ENCODE measurements at places on chromosomes 7 and 10. TPM values are rescaled to one million over a fixed set of nuclear protein-coding genes. Genes with fewer than 3 reads are reported as not detected.

DNA sequence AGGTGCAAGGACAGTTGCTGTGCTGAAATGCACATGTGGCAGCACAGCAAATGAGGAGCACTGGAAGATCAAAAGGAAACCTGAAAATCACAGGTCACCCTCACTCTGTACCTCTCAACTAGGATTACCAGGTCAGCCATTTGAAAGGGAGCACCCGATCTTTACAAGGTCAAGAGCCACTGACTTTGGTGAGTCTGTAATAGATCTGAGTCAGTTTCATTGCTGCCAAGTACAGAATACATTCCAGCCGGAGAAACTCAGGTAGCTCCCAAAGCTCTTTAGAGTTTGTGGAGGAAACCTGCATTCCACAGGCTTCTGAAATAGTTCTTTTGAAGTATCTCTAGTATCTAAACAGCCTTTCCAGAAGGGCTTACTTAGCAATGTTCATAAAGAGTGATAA lies 217.5 kb downstream of the SNX13 start:
- DNase-seq, result no peak

GRCh38 chr10:79166312-79166721 lies 97.6 kb downstream of the ZMIZ1 start:
- DNase-seq, result no peak

NODAL gene
- polyA plus RNA-seq, result not detected

CUZD1 gene
- polyA plus RNA-seq, result 0.56 TPM

SFTPA1 gene
- polyA plus RNA-seq, result not detected

- no peak for DNase-seq
Observed at GRCh38 chr7:20440472-20441105, 109.9 kb downstream of the ITGB8 start.

DNA sequence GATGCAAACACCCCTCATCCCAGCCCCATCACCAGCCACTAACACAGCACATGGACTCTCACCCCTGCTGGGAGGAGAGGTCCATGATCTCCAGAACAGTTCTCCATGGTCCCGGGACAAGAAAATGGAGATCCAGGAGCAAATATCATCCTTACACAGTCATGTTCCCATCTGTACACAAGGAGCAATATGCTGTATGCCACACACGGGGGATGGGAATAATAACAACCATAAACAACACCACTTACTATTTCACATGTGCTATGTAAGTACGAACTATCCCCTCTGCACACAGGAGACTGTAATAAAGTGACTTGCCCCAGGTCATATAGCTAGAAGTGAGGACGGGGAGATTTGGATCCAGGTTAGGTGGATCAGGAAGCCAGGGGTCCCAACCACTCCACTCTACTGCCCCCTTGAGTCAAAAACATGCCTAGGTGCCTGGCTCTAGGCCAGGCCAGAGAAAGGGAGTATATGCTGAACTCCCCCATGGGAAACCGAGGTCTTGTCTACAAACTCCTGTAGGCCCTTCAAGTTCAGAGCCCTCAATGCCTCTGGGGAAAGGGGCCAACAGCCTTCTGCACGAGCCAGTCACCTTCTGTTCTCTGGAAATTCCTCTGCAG lies 34.1 kb downstream of the LRRC20 start:
- DNase-seq, result no peak

FHIP2A gene
- 13.7 TPM for polyA plus RNA-seq

- DNase-seq, result no peak
Observed at GRCh38 chr10:125631806-125632205, 51.2 kb downstream of the TEX36 start.

KCNMA1 gene
- polyA plus RNA-seq, result 107 TPM

GRCh38 chr7:69772718-69773436 lies 174.6 kb downstream of the AUTS2 start:
- no peak for DNase-seq

GRCh38 chr10:99389729-99390480 lies 40.5 kb downstream of the GOT1 start:
- no peak for DNase-seq

ZNF736 gene
- polyA plus RNA-seq, result 3.5 TPM

- DNase-seq, result no peak
Observed at GRCh38 chr10:62631241-62631640, 173.3 kb upstream of the ADO start.

- DNase-seq, result no peak
Observed at GRCh38 chr7:142670511-142670910, 78.8 kb upstream of the PRSS1 start.

GLI3 gene
- 8.1 TPM for polyA plus RNA-seq

HOXA3 gene
- polyA plus RNA-seq, result 11.4 TPM

RNLS gene
- 6.1 TPM for polyA plus RNA-seq

DNA sequence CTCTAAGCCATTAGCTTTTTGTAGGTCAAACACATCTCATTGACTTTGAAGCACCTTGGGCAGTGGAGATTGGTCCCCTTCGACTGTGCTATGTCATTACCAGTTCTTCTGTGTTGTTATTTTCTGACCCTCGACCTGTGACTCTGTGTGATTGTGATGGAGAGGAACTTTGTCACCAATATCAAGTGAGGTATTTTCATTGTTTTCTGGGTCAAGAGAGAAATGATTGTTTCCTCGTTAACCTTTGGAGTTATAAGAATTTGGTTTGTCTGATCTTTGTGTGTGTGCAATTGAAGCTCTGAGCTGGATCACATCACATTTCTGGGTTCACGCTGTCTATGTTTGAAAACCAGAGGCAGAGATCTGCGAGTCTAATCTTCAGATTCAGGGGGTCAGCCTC lies 432.2 kb upstream of the KLF6 start:
- no peak for DNase-seq

DNA sequence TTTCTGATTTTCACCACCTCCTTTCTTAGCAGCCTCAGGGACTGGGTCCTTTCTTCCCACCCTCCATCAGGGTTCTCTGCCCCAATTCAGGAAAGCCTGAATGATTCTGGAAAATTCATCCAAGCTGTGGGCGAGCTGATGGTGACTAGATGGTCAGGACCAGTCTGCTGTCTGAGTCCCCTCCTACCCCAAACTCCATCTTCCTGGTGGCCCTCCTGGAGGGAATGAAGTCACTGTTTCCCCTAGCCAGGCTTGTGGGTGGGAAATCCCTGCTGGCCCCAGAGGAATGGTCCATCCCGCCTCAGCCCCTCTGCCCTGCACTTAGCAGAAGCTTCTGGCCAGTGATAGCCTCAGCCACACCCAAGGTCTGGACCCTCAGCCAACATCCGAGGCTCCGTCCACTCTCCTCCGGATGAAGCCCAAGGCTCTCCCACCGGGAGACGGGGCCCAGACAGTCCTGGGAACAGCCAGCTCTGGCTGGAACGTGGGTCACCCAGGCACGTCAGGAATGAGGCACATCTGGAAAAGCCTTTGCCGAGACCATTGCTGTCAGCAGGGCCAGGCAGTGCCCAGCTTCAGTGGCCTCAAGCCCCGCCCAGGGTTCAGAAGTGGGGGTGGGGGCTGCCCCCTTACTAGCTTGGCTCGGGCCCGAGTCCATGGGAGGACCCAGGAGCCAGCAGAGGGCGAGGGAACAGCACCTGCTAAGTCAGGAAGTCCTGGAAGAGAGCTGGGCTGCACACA lies 4.0 kb upstream of the AQP1 start:
- no peak for DNase-seq

DNA sequence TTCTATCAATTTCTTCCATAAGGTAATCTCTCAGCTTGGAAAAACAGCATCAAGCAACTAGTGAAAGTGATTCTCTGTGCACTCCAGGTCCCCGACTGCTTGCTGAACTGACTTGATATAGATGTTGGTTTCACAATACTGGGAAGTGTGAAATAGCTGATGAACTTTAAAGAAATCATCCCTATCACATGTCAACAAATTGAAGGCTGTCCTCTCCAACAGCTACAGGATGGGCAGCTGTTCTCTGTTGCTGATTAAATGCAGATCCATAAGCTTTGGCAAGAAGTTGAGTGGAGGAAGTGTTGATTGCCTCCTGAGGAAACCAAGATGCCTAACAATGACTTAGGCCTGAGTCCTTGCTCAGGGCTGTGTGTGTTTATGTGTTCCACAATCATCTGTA lies 130.4 kb upstream of the GDF10 start:
- DNase-seq, result no peak

GRCh38 chr10:76150139-76150875 lies 718.9 kb downstream of the LRMDA start:
- peak; percentile 79 for DNase-seq

DNA sequence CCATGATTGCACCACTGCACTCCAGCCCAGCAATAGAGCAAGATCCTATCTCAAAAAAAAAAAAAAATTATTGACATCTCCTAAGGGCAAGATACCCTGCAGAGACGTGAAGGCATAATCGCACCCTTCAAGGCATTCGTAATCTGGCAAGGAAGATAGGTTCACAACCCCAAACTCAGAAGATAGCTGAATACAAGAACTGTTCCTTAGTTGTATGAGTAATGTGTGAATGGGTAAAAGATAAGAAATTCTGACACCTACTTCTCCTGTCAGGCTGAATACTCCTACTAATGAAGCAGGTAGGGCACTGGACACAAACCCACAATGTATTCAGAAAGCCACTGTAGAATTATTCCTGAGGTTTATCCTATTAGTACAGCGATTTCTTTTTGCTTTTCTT lies 882.4 kb upstream of the AUTS2 start:
- no peak for DNase-seq

- no peak for DNase-seq
Observed at GRCh38 chr7:115060095-115060870, 138.4 kb downstream of the MDFIC start.

GIMAP2 gene
- polyA plus RNA-seq, result 10.1 TPM
